Activated CD8-positive, alpha-beta T cell treated with anti-CD3 and anti-CD28 coated beads for 36 hours (primary cell): ENCODE measurements at places on chromosomes 4 and X. TPM values are rescaled to one million over a fixed set of nuclear protein-coding genes. Genes with fewer than 3 reads are reported as not detected.

AKAP14 gene
- not detected for total RNA-seq

CENPU gene
- 49.7 TPM for total RNA-seq

CCKAR gene
- total RNA-seq, result not detected

NALF2 gene
- total RNA-seq, result 0.18 TPM

SPANXN4 gene
- total RNA-seq, result not detected

PABPC1L2B gene
- total RNA-seq, result not detected

FAT4 gene
- total RNA-seq, result not detected

CXXC4 gene
- total RNA-seq, result not detected

CXCL11 gene
- not detected for total RNA-seq

TBX22 gene
- total RNA-seq, result not detected

GABRB1 gene
- not detected for total RNA-seq

BRS3 gene
- not detected for total RNA-seq

TRO gene
- total RNA-seq, result 5.2 TPM

ADH7 gene
- total RNA-seq, result not detected

STEEP1 gene
- 18.2 TPM for total RNA-seq
